H7 (cell line): ENCODE measurements at places on chromosomes 6 and 20.

- DNase-seq, result peak; percentile 69
Observed at GRCh38 chr6:151239603-151240035, at the start of gene AKAP12. Gene AKAP12, plus strand, starts transcription at chr6:151239967. Its CDS starts 596 bp downstream, at chr6:151240563.

GRCh38 chr6:144722154-144722737, 437.1 kb downstream of the UTRN start:
- no peak for DNase-seq

GRCh38 chr6:134389658-134390057, 71.7 kb upstream of the SGK1 start:
- no peak for DNase-seq

GRCh38 chr6:20907486-20908071, 373.3 kb downstream of the CDKAL1 start:
- DNase-seq, result peak; percentile 51

DNA sequence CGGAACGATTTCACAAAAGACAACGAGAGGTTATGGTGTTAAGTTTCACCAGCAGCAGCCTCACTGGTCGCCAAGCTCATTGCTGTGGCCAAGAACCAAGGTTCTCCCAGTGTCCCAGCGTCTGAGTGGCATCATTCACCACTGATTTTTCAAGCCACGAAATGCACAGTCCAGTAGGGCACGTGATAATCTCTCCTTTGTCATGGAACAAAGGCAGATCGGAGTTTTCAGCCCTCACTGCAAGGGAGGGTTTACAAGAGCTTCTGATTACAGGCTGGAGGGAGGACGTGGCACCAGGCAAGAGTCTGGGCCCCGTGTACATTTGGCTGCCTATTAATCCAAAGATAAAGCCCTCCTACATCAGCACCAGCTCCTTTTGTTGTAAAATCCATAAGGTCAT, 2.0 kb downstream of the CD24 start:
- peak; percentile 37 for DNase-seq

DNA sequence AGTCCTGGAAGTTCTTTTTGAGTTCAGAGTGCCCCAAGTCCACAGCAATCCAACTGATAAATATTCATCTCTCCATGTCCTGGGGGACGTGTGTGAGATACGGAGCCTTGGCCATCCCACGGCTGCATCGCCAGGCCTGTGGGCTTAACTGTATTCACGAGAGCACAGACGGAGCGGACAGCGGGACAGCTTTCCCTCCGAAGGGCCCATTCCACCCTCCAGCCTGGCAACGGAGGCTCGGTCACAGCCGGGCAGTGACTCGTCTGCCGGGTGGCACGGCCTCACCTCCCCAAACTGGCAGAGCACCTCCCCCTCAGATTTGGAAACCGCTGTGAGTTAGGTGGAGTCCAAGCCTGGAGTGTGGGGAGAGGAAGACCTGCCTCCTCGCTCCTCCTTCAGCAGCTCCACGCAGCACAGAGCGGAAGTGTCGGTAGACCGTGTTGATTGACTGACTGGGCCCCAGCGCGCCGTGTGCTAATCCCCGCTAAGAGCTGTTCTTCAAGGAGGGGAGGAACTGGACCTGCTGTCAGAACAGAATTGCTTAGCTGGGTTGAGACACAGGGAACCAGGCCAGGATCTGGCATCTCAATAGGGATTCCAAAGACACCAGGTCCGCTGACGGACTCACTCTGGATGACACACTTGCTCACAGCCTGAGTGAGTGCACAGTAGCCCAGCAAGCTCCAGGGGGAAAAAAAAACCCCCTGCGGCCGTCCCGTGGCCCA, 10.9 kb downstream of the FOXF2 start:
- peak; percentile 62 for DNase-seq

DNA sequence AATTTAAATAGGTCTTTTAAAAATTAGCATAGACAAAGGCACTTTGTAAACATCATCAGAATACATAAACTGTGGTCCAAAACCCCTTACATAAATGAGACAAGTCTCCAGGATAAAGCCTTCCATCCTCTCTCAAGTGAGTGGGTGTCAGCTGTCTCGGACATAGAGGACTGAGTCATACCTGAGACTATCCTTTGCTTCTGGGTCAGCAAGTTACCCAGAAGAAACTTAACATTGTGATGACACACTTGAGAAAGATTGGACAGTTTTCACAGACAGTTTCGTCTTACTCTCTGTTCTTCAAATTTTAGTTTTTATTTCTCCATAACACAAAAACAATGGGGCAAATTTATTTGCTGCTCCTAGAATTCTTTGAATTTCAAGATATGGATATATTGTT, 838.0 kb downstream of the DHX35 start:
- DNase-seq, result no peak

GRCh38 chr6:118651282-118652050, at the start of gene CEP85L:
Gene CEP85L, minus strand, starts transcription at chr6:118651591. Its CDS starts 322 bp downstream, at chr6:118651269.
- peak; percentile 95 for DNase-seq

GRCh38 chr6:15536198-15536955, 126.5 kb downstream of the DTNBP1 start:
- no peak for DNase-seq

GRCh38 chr6:121917834-121918559, 481.5 kb upstream of the HSF2 start:
- DNase-seq, result no peak

DNA sequence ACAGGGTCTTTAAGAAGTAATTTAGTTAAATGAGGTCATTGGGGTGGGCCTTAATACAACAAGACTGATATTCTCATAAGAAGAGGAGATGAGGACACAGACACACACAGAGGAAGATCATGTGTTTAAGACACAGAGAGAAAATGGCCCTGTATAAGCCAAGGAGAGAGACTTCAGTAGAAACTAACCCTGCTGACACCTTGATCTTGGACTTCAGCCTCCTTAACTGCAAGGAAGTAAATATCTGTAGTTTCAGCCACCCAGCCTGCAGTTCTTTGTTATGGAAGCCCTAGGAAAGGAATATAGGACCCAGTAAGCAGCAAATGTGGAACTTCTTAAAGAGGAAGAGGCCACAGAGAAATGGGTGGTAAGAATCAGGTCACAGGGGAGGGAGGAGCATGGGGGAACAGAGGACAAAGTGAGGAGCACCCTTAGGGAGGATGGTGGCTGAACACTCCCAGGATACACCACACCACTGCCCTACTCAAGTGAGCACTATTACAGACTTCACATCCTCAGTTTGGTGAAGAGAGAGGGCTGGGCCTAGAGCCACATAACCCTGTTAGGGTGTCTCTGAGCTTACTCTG, 762 bp downstream of the SIRPB1 start:
- DNase-seq, result no peak

- DNase-seq, result peak; percentile 2
Observed at GRCh38 chr6:96542702-96543101, 20.2 kb upstream of the FHL5 start.

DNA sequence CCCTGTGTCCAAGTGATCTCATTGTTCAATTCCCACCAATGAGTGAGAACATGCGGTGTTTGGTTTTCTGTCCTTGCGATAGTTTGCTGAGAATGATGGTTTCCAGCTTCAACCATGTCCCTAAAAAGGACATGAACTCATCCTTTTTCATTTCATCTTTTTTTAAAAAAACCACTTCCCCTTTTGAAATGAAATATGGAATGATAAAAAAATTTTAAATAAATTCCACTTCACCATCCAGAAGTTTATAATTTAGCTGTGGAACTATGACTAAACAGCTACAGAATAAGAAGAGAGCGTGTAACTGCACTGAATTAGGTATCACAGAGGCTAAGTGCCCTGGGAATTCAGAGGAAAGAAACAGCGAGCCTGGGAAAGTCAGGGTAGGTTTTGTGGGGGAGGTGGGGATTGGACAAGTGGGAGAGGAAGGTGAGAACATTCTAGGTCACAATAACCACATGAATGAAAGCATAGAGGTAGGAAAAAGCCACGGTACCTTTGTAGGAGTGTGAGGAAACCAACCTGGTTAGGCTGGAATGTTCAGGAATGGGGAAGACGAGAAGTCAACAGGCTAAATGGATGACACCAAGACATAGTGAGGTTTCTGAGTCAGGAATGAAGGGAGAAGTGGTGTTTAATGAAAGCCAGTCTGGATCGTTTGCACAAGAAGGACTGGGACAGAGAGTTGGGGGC, 11.0 kb downstream of the TRIM10 start:
- DNase-seq, result no peak

DNA sequence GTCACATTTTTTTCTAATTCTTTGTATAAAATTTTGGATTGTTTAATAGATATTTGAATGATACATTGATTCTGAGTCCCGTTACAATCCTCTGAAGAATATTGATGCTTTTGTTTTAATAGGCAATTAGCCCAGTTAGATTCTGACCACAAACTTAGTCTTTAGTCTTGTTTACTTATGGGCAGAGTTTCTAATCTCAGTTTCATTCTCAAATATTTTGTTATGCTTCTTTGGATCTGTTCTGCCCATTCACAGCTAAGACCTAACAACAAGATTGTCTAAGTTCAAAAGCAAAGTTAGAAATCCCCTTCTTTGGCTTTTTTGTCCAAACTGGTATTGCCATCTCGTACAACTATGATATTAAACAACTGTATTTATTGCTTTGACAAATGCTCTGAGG, 58.0 kb downstream of the TBXT start:
- no peak for DNase-seq

DNA sequence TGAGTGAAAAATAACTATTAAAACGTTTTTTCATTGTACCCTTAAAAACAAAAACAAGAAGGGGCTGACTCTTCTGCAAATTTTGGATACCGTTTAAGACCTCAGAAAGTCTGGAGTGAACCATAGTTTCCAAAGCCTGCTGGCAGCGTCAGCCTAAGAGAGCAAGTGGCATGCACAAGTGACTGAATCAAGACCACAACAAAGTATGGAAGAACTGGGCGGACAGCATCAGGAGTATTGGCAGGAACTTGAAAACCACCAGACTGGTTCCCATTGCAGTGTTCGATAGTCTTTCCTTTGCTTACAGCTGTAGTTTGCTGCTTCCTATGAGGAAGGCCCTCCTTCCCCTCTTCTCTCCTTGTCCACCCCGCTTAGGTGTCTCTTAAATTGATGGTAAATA, 33.7 kb upstream of the MYLIP start:
- no peak for DNase-seq

GRCh38 chr6:8657522-8657921, 222.2 kb upstream of the SLC35B3 start:
- DNase-seq, result no peak

DNA sequence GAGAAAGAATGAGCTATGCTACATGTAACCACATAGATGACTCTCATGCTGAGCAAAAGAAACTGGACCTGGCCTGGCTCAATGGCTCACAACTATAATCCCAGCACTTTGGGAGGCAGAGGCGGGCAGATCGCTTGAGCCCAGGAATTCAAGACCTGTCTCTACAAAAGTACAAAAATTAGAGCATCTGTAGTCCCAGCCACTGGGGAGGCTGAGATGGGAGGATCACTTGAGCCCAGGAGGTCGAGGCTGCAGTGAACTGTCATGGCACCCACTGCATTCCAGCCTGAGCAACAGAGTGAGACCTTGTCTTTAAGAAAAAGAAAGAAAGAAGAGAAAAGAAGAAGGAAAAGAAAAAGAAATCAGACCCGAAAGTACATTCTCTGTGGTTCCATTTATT, 41.7 kb downstream of the NCR2 start:
- DNase-seq, result no peak

DNA sequence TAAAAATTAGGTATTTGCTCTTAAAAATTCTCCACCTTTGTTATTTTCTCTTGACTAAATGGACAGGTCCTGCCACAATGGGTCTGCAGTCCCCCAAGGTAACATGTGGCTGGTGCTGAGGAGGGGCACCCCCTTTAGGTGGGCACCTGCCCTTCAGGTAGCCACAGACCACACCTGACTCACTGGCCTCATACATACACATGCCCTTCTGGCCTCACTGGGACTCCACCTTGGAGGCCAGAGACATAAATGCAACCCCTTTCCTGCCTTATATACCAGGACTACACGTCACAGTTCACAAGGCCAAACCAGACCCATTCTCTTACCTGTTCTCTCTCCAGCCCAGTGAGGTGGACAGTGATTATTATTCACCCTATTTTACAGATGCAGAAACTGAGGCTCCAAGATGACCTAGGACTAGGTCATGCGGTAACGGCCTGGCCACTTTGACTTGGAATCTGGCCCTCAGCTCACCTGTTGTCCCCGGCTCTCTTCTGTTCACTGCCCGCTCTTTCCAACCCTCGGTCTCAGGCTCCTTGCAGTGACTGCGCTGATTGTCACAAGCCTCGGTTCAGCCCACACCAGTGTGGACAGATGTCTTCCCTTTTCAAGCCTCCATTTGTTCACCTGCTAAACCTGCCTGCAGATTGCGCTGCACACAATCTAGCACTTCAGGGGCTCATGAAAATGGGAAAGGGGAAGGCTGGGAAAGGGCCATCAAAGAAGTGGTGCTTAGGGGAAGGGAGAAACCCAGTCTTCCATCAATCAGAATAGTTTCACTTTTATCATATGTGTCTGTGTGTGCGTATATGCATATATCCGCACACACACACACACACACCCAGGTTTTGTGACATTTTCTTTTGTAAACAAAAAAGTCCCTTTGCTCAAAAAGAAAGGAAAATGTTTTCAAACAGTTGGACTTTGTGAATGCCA, 121.7 kb downstream of the BCAS1 start:
- DNase-seq, result no peak

GRCh38 chr20:15476186-15476585, 1097.1 kb downstream of the KIF16B start:
- DNase-seq, result no peak

- no peak for DNase-seq
Observed at GRCh38 chr6:6721606-6722005, 133.1 kb downstream of the LY86 start.

DNA sequence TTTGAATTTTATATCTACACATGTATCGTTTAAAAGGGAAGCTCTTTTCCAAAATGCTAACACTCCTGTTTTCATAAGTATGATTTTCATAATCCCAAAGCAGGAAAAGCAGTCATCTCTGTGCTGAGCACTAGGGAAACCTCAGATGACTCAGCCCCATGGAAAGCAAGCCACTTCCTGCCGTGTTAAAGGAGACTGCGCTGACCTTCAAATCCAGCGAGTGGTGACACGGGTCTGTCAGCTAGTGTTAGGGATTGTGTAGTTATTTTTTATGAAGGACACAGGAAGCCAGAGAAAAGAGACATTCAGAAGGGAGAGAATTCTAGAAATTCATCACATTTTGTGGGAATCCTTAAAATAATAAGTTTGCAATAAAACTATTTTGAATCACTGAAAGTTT, 57.0 kb upstream of the CD93 start:
- DNase-seq, result no peak

- no peak for DNase-seq
Observed at GRCh38 chr6:94623586-94623985, 953.7 kb upstream of the MANEA start.

- no peak for DNase-seq
Observed at GRCh38 chr6:137937834-137938233, 70.8 kb downstream of the TNFAIP3 start.
